Activated T-cell treated with anti-CD3 and anti-CD28 coated beads for 1 hour (primary cell): ENCODE measurements at places on chromosomes 2 and 18.

- DNase-seq, result no peak
Measured at GRCh38 chr2:10162586-10163497, 40.3 kb downstream of the RRM2 start.

GRCh38 chr2:32485399-32485798, 128.6 kb downstream of the BIRC6 start:
- no peak for DNase-seq

DNA sequence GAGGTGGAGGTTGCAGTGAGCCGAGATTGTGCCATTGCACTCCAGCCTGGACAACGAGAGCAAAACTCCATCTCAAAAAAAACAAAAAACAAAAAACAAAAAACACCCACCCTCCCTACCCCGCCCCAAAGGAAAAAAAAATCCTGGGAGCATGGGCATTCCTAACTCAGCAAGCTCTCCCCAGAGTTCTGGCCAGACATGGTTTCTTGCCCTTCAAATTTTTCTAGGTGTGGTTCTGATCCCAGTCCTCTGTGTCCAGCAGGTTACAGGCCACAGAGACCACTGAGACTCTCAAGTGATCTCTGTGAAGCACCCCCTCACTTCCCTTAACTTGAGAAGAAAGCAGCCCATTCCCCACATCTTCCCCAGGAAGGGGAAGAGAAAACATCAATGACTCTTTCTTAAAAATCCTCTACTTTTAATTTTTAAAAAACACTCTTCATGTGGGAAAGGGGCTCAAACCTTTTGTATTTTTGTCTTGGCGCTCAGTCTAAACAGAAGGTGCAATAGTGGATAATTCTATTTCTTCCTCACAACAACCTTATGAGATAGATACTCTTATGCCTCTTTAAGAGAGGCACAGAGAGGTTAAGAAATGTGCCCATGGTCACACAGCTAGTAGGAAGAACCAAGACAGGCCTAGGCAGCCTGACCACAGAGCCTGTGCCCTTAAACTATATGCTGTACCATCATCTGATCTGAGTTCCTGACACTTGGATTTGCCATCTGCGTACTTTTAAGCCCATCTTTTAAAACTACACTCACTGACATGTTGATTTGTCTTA, 6.9 kb upstream of the KCNE4 start:
- DNase-seq, result no peak

DNA sequence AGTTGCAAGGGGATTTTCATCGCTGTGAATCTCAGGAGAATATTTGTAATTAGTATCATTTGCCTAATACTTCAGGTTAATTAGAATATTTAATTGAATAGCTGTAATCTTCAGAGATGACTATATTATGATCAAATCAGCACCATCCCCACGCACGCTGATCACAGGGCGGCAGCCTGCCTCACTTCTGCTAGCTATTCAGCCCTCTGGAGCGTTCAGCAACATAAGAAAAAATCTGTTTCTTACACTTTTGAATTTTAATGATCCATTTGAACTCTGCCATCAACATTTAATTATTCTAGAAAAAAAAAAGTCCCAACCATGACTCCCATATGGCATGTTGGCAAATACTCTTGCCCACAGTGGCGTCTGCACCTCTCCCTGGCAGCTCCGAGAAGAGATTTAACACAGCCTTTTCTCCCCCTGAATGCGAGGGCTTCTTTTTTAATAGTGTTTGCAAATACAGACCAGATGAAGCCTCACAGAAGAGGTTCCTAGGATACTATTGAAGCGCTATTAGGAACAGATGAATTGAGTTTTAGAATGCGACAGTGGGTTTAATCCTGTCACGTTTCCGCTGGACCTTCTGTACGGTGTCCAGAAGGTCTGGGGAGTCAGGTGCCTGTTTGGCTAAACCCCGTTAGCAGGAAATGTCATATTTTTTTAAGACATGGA, 731.9 kb upstream of the SALL3 start:
- DNase-seq, result no peak

- DNase-seq, result no peak
Measured at GRCh38 chr2:226256709-226257376, 542.8 kb downstream of the IRS1 start.

DNA sequence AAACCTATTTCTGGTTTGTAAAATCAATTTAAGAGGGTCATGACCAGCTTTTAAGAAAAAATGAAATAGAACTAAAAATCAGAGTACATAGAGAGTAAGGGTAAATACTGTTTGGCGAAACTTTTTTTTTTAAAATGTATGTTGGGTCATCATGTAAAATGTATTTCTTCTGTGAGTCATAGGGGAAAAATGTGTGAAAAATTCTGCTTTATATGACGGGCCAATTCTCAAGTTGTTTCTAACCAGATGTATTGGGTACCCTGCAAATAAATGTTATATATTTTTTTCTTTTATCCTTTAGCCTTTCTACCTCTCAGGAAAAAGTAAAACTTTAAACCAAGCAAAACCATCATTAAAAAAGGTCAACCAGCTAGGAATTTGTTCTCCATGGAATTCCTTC, 13.9 kb downstream of the AFTPH start:
- DNase-seq, result no peak

- DNase-seq, result no peak
Measured at GRCh38 chr18:31880186-31880898, 62.6 kb downstream of the TRAPPC8 start.

DNA sequence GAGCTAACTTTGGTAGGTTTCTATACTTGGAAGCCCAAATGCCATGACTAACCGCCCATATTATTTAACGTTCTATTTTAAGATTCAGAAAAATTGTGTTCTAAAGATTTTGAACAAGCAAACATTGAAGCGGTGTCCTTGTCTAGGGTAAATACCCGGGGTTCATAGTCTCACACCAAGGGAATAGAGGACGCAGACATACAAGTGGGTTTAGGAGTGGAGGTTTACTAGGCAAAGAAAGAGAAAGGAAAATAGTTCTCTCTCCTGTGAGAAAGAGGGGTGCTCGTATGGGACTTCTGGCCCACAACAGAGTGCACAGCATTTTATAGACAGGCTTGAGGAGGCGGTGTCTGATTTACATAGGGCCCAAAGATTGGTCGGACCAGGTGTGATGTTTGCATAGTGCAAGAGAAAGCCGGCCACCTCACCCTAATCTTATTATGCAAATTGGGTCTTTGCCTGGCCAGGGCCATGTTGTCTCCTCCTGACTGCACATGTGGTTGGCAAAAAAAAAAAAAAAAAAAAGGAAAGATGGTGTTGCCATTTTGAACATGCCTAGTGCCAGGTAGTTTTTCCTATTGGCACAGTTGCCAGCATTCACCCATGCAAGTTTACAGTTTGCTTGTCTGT, 1062.6 kb downstream of the LRP1B start:
- no peak for DNase-seq

DNA sequence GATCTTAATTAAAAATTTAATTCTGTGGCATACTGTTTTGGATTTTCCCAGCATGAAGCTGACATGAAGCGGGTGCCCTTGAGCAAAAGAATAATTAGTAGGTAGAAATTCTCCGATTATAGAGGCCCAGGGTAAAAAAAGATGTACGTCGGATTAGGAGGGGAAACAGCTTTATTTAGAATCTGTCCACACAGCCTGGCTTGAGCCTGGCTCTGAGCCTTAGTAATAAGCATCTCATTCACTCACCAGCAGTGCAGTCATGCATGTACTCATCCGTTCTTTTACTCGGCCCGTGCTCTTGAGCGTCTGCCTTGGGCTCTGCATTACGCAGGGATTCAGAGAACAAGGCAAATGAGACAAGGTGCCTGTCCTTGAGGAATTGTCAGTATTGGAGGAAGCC, 219.3 kb downstream of the AGAP1 start:
- no peak for DNase-seq

DNA sequence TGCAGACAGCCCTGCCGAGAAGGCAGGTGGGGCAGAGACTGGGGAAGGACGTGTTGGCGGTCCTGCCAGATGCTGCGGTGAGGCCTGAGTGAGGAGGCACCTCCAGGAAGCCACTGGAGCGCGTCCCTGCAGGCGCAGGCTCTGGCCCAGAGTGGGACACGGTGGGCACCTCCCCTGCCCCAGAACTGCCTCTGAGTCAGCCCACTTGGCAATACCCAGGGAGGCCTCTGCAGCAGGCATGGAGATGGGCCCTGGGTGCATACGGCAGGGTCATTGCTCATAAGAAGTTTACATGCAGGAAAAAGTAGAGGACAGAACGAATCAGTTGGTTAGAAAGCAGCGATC, 195.9 kb downstream of the TFCP2L1 start:
- DNase-seq, result no peak

GRCh38 chr18:31576670-31577069, 15.0 kb upstream of the TTR start:
- no peak for DNase-seq

- no peak for DNase-seq
Measured at GRCh38 chr2:62314291-62314690, 118.4 kb downstream of the B3GNT2 start.
